ENCODE measurements at places on chromosomes 11 and 22.

DNA sequence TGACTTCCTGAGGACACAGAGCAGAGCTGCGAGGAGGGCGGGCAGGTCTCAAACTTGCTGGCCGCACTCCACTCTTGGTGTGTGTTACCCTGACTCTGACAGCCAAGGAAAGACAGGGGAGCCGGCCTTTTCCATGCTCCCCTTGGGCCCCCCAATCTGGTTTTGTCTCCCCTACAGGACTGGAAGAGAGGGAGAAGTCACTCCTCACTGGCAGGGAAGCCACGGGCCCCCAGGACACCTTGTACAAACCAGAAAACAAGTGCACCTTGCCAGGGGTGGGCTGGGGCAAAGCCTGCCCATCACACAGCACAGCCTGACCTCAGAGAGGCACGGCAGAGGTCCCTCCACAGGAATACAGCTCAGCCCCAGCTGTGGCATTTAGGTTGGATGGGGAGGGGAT lies 20.2 kb downstream of the CBX7 start:
- DNase-seq: no peak

- no peak for DNase-seq
These were observed 48.4 kb upstream of the FAR1 start for GRCh38 chr11:13620063-13620462.

GRCh38 chr11:70721006-70721405 lies 322.7 kb downstream of the CTTN start:
- DNase-seq: no peak

- no peak for DNase-seq
These were observed 1.4 kb downstream of the PI4KA start for GRCh38 chr22:20857247-20857643.

DNA sequence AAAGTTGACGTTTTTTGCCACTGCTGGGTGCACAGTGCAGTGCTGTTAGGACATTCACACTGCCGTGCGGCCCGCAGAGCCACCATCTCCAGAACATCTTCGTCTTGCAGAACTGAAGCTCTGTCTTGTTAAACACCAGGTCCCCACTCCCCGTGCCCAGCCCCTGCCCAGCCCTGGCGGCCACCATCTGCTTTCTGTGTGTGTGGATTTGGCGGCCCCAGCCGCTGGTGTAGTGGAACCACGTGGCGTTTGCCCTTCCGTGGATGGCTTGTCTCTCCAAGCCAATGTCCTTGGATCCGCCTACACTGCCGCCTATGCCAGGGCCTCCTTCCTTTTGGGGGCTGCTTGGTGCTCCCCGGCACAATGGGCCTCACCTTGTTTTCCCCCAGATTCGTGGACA lies 8.2 kb upstream of the MUC5AC start:
- no peak for DNase-seq

GRCh38 chr11:36510594-36510942 lies 496 bp upstream of the TRAF6 start:
- DNase-seq: peak; percentile 16

GRCh38 chr11:45335434-45335833 lies 49.3 kb upstream of the SYT13 start:
- DNase-seq: no peak

DNA sequence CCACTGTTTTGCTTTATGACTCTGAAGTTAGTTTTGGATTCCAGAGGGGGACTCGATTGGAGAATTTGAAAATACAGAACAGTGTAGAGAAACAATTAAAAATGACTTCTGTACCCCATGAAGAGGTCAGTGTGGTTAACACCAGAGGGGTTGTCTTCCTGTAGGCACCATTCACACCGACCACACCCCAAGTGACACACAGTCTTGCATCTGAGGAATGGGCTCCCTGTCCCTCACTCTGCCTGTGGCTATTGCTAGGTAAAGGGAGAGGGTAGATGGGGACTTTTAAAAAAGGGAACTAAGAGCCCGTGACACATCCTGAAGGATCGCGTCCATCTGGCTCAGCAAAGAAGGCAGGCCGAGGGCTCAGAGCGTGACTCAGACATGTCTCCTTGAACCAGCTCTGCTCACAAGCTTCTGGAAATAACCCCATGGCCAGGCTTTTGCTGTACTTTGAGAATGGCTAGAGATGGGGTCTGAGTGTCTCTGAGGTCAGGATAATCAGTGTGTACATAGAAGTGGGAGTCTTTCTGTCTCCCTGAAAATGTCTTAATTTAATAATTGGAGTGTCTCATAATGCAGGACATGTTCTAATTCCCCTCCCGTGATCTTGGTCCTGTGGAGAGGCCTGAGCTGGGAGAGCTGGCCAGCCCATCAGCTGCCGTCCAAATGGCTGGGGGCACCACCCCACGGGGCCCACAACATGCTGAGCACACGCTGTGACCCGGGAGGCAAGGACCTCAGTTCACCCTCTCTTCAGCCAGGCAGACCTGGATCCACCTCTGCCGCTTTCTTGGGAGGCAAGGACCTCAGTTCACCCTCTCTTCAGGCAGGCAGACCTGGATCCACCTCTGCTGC lies 39.3 kb downstream of the SGSM1 start:
- DNase-seq: no peak

DNA sequence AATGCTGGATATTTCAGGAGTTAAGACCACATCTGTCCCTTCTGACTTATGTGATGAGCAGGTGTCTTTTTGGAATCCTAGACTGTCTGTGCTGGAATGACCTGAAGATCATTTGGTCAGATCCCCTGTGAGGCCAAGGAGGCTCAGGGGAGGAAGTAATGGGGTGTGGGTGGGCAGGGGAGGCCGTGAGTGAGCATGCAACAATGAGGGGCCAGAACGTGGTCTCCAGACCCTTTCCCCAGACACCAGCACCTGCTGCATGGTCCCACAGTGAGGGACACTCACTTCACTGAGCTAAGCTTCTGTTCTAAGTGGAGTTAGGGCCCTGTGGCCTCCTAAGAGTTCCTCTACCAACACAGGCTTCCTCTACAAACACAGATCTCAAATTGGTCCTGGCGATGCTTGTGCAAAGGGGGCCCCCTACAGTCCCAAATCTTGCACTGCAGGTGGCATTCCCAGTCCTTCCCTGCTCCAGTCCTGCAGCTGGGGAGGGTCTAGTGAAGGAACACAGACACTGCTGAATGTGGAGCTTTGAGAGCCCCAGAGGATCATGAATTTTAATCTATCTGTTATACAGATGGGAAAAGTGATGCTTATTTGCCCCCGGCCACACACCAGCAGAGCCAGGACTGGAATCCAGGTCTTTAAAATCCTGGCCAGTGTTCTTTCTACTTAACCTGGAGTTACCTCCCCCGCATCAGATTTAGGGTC lies 7.4 kb downstream of the USP2 start:
- peak; percentile 86 for DNase-seq

DNA sequence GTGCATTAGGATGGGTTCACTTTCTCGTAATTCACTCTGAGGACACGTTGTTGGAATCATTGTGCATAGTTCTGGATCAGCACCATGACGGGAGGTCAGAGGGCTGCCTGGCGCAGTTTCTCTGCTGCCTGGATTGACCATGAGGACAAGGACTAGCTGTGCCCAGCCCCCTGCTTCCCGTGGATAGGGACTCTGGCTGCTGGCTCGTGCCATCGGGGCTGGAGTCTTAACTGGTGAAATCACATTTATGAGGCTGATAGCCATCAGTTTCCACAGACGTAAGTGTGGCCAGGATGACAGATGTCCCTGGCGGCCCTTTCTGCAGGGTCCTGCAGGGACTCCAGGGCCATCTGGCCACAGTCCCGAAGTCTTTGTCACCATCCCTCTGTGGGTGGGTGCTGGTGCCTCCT lies 24.1 kb upstream of the GRAMD4 start:
- DNase-seq: peak; percentile 39

- no peak for DNase-seq
These were observed 111.0 kb downstream of the RAB38 start for GRCh38 chr11:88064097-88064705.

DNA sequence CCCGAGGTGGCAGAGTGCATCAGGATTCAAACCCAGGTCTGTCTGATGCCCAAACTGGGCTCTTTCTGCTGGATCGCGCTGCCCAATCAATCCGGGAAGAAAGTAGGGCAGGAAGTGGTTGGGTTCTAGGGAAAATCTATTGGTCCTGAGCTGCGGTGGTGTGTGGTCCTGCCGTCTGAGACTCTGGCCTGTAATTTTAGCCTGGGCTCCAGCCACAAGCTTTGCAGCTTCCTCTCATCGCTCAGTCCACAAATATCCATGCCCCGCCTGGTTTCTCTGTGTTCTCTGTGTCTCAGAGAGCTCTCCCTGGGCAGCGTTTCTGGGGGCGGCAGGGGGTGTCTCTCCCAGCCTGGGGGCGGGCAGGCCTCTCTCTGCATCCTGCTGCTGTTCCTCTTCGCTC lies 18.7 kb downstream of the CACNG2 start:
- DNase-seq: no peak

DNA sequence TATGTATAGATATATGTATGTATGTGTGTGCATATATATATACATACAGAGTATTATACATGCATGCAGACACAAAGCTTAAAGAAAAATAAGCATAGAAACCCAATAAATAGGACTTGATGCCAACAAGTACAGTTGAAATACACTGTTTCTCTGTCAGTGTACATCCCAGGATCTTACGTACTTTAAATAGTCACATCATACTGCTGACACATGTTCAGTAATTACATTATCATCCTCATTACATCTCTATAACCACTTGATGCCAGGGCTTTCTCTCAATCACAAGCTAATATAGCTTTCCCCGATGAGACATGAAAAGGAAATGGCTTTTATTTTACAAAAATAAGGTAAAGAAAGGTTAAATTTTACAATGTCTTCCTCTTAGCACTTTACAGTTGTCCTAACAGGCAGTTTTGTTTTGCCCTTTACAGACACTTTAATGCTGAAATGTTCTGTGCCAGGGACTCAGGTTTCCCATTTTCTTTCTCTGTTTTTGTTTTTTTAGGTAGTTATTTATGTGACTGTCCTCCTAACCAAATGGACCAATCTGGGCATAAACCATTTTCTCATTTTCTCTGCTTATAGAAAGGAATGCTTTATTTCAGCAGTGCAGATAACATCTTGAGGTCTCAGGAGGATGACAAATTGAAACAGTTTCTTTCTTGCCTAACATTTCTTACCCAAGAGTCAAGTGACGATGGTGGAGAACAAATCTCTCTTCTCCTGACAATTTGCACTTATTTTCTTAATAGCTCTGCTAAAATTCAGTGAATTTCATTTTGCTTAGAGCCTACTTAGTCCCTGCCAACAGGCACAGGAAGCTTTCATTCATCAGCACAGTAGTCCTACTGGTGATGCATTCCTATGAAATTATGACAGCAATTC lies 350.2 kb downstream of the TTC28 start:
- no peak for DNase-seq

GRCh38 chr22:49329636-49330035 lies 498.0 kb downstream of the BRD1 start:
- DNase-seq: no peak

- DNase-seq: no peak
These were observed 115.4 kb downstream of the OSBP2 start for GRCh38 chr22:30810105-30810504.

DNA sequence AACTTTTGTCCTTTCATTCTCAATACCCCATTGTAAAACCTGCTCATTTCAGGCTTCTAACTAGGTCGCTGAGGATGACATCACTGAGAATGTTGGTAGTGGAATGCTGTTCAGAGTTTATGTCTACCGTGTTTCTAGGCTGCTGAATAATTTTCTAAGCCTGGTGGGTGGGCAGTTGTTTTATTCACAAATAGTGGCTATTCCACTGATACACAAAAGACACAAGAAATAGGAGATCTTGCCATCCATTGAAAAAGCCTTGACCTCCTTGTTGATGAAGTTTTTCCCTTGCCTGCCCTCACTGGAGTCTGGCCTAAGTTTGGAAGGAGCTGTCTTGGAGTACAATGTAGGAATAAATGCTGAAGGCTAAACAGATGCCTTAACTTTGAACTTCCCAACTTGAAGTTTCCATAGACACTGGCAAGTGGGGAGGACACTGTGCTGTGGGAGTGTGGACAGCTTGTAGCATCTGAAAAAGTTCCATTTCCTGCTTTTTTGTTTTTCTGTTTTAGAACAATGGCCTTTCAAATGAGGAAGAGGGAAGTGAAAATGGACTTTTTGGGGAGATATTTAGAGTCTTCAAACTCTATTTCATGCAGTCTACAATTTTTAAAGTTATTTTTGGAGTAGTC lies 59.2 kb downstream of the TRIM44 start:
- no peak for DNase-seq

DNA sequence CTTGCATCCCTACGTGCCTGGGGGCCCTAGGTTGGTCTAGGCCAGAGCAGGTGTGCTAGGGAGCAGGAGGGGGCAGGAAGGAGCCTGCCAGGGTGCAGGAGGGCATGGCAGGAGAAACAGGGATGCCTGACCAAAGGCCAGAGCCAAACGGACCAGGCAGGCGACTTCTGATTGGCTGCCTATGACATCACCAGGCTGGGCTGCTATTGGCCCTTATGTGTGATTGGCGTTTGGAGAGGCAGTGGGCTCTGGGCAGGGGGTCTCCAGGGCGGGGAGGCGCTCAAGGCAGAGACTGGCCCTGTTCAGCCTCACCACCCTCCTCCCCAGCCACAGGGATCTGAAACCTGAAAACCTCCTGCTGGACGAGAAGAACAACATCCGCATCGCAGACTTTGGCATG lies 44.4 kb downstream of the MOB2 start:
- peak; percentile 63 for DNase-seq

- no peak for DNase-seq
These were observed 21.0 kb downstream of the RPL3 start for GRCh38 chr22:39298241-39298987.

GRCh38 chr22:24432059-24432853 lies 4.9 kb downstream of the ADORA2A start:
- peak; percentile 46 for DNase-seq

GRCh38 chr22:49923445-49923844 lies 5.0 kb downstream of the CRELD2 start:
- no peak for DNase-seq

DNA sequence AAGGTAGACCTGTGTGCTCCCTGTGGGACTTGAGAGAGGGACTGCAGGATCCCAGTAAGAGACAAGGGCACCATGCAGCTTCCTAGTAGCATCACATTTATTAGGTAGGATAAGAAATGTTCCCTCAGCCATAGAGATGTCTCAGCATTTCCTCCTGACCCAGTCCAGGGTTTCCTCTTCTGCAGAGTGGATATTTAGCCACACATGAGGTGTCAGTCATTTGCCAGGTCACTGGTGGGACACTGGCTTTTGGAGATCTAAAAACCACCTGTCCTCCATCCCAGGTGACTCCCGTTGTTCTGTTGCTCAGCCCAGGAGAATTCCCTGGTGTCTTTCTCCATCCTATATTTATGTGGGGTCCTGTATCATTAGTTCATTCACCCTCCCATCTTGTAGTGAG lies 117.5 kb upstream of the NNMT start:
- DNase-seq: no peak

DNA sequence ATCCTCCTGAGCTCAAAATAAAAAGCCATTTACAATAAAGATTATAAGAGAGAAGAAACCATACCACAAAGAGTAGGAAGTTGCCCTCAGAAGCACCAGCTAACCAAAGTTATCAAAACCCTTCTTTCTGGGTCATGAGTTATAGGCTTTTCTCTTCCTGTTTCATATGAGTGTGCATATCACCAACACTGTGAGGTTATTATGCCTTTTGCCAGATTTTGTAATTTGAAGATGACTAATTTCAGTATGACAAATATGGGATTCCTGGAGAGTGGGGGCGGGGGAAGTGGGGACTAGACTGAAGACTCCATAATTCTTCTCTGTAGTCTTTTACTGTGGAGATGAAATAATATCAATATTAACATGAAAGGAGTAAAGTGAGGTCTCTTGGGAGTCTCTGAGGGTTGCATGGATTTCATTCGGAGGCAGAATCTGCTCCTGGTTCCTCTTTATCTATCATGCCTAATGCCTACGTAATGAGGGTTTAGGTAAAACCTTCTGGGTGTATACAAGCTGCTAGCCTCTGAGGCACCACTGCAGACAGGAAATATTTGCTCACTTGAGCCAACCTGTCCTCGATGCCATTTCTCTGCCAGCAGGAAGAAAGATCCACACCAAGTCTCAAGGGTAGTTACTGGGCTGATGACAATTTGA lies 2.1 kb downstream of the LPXN start:
- no peak for DNase-seq
